GF-D8 (cell line): ENCODE measurements at places on chromosomes 1 and 21.

- no peak for DNase-seq
These were observed 114.4 kb upstream of the VAMP3 start for GRCh38 chr1:7656557-7657215.

- no peak for DNase-seq
These were observed 22.5 kb downstream of the IQGAP3 start for GRCh38 chr1:156549831-156550230.

DNA sequence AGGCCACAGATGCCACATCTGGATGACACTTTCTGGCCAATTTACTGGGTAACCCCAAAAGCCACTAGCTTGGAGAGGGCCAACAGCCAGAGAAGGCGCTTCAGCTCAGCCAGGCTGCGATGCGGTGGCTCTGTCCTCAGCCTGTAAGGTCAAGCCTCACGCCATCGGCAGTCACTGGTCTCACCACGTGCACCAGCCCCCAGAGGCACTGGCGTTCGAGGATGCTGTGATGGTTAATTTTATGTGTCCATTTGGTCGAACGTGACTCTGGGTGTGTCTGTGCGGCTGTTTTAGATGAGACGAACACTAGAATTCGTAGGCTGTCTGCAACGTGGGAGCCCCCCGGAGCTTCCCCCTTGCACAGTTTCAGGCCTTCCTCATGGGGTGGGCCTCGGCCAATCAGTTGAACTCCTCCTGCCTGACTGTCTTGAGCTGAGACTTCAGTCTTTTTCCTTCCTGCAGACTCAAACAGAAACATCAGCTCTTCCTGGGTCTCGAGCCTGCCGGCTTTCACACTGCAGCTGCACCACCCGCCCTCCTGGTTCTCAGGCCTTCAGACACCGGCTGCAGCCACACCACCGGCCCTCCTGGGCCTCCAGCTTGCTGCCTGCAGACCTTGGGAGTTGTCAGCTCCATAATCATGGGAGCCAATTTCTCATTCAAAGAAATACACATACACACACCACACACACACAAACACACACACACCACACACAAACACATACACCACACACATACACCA is 41.6 kb upstream of the SLC45A1 start:
- DNase-seq, result no peak

DNA sequence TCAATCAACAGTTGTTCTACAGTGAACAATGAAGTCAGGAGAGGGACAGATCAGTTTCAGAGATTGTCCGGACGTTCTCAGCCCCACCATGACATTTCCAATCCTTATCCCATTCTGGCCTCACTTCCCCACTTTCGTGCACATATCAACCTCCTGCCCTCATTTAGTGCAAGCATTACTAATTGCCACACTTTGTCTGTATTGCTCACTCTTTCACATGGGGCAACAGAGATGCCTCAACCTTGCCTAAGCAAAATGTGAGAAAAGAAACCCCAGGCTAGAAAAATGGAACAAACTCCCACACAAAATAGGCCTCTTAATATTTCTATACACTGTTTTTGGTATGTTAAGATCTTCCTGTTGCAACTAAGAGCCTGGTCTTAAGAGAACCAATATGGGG is 8.9 kb upstream of the RGS1 start:
- no peak for DNase-seq

DNA sequence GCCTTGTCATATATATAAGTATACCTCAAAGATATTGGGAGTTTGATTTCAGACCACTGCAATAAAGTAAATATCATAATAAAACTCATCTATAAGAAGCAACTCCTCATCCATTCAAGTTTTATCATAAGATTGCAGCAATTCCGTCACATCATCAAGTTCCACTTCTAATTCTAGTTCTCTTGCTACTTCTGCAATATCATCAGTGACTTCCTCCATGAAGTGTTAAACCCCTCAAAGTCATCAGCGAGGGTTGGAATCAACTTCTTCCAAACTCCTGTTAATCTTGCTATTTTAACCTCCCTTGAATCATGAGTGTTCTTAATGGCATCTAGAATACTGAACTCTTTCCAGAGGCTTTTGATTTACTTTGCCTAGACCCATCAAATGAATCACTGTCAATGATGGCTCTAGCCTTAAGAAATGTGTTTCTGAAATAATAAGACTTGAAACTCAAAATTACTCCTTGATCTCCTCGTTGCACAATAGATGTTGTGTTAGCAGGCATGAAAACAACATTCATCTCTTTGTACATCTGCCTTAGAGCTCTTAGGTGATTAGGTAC is 88.3 kb downstream of the RPE65 start:
- no peak for DNase-seq

- DNase-seq, result no peak
These were observed 12.9 kb upstream of the ACTN2 start for GRCh38 chr1:236673289-236673919.

DNA sequence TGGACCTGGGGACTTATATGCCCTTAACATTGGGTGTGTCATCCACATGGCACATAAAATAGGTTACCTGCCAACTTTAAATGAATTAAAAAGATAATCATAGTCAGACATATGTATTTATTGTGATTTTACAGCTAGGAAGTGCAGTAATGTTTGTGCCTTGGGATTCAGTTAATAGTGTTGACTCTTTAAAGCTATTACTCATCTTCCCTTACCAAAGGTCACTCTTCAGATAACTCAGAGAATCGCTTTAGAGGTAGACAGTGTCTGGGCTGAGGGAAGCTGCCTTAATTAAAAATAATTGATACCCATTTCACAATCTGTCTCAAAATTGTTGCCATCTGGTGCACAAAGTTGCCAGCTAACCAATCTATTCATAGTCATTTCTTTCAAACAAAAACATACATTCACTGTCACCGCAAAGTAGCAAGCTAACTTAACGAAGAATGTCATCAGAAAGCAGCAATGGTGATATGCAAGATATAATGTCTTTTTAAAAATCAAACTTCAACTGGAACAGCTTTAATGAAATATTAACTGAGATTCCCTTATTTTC is 3.0 kb upstream of the KRTAP15-1 start:
- DNase-seq, result no peak

DNA sequence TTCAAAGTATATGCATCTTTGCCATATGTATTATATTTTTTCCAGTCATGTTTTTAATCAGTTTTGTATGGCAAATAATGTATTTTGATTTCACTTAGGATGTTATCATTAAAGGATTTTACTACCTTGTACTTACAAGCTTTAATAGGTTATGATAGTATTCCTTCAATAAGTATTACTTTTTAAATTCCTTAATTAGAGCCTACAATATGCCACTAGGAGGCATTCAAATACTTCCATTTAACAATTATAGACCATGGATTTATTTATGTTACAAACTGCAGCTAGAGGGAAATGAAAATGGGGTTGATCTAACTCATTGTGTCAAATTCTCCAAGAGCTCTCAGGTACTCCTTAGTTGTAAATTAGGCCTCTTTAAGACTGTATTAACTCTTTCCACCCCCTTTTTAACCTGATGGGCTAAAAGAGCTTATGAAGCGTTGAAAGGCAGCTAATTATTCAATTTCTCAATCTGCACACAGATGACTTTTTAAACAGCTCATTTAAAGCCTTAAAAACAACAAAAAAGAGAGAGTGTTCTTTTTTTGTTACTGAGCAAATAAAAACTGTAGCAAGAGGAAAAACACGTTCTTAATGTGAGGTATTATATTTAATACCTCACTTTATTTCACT is 156.2 kb downstream of the DENND1B start:
- DNase-seq, result no peak

DNA sequence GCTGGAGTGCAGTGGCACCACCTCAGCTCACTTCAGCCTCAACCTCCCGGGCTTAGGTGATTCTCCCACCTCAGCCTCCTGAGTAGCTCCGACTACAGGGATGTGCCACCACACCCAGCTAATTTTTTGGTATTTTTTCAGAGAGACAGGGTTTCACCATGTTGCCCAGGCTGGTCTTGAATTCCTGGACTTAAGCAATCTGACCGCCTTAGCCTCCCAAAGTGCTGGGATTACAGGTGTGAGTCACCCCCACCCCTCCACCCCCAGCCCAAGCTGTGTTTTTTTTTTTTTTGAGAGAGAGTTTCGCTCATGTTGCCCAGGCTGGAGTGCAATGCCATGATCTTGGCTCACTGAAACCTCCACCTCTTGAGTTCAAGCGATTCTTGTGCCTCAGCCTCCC is 75.4 kb downstream of the NKAIN1 start:
- DNase-seq, result no peak

- no peak for DNase-seq
These were observed 10.1 kb upstream of the EFNA1 start for GRCh38 chr1:155117610-155118009.

DNA sequence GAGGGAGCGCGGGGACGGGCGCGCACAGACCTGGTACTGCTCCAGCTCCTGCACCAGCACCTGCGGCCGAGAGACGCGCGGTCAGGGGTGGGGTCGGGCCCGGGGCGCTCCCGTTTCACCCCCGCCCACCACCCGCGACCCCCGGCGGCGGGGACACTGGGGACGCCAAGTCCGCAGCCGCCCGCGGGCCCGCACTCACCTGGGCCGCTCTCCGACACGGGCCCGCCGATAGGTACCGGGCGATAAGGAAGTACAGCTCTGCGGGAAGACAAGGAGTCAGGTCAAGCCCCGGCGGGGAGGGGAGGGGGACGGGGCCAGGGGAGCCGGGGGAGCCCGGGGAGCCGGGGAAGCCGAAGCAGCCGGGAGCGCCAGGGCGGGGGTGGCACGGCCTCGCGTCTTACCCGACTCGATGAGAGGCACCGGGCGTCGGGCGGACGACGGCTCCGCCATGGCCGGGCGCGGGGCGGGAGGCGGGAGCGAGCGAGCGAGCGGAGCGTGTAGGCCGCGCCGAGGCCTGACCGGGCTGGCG is 326 bp downstream of the BRWD1 start:
- peak; percentile 37 for DNase-seq

DNA sequence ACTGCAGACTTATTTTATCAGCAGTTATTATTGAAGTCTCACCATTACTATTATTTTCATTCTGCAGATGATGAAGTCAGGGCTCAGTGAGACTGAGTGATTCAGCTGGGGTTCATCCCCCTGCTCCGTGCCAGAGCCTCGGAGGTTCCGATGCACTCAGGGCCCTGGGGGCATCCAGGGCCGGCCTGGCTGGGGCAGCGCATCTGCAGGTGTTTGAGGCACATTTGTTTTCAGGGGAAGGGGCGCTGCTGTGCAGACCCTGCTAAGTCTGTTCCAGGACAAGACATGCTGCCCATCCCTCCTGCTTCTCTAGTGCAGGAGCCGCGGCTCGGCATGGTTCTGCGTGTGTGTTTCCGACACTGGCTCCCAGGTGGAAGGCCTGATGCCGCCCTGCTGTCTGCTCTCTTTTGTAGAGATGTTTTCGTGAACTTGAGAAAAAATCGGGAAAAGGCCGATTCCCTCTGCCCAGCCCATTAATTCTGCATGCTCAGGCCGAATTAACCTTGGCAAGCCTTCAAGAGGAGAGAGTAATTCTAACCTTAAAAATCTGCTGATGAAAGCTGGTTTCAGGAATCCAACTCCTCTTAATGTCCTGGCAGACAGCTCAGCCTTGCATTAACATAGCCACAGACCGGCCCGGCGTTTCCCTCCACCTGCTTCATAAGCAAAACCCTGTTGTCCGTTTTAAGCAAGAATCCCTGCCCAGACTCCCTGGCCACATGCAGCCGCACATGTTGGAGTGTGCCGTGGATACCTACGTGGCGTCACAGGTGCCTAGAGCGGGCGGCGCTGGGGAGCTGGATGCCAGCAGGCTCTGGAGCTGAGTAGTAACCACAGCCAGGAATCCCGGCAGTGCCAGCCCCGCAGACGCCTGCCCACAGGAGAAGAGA is 316.0 kb upstream of the VAMP3 start:
- no peak for DNase-seq
